ENCODE measurements at places on chromosomes 12 and 14.

GRCh38 chr12:80186727-80187217 is 87.4 kb downstream of the OTOGL start:
- peak; percentile 31 for DNase-seq

GRCh38 chr14:64841121-64841651 is 38.5 kb downstream of the SPTB start:
- no peak for DNase-seq

DNA sequence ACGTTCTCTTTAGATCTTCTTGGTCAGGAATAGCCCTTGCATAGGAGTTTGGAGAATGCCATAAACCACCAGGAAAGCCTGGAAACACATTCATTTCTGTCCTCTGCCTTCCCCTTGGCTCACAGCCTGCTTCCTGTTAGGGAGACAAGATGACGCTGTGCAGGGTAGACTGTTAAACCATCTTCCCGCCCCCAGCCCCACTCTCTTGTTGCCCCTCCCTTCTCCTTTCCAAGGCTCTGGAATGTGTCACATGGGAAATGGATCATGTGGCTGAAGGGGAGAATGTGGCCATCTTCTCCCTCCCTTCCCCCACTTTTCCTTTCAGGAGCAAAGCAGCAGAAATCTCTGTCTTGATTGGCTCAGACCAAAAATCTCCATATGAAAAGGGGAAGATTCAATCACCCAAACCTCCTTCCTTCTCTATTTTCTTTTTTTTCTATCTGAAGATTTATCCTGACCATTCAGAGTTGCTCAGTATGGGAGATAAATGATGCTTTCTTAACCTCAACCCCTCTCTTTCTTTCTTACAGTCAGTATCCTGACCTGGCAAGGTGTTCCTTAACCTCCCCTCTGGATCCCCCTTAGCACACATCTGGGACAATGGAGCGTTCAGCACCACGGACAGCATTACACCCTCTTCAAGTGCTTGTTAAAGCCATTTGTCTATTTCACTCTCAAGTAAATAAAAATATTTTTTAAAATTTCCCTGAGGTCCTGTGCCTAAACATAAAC is 11.4 kb downstream of the GPR19 start:
- no peak for DNase-seq

GRCh38 chr12:128687851-128688250 is 135.9 kb downstream of the SLC15A4 start:
- no peak for DNase-seq

DNA sequence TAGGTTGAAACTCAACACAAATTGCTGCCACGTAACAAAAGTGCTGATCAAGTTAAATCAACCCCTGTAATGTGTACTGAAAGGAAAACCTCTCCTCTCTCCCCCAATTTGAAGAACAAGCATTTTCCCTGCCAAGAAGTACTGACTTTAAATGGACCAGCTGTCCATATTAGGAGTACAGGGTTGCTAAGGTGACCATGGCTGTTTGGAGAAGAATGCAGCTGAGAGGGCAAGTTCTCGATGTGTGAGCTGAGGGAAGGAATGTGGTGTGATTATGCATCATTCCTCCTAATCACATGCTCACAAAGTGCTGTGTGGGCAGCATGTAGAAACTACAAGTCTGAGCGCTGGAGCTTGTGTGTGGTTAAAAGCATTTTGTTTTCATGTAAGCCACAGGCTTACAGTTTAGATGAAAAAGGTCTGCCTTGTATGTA is 50.9 kb upstream of the CCT2 start:
- DNase-seq, result peak; percentile 24

GRCh38 chr12:91007531-91008290 is 2.9 kb upstream of the EPYC start:
- DNase-seq, result no peak

- no peak for DNase-seq
Observed at GRCh38 chr14:55212634-55213033, 21.2 kb upstream of the DLGAP5 start.

- no peak for DNase-seq
Observed at GRCh38 chr14:99239661-99240092, 32.3 kb downstream of the BCL11B start.

DNA sequence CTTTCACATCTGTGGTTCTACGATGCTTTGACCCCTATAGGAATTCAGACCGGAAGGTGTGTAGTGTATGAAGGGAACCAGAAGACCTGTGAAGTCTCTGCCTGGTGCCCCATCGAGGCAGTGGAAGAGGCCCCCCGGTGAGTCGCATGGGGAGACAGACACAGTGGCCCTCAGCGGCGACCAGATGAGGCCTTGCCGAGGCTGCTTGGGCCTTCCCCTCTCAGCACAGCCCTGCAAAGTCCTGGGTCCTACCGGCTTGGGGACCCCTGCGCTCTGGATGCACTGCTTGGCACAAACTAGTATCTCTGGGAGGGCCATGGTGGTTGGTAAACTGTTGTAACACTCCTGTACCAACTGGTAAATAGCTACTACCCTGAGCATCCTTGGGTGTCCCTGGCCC is 29.7 kb downstream of the P2RX7 start:
- no peak for DNase-seq

DNA sequence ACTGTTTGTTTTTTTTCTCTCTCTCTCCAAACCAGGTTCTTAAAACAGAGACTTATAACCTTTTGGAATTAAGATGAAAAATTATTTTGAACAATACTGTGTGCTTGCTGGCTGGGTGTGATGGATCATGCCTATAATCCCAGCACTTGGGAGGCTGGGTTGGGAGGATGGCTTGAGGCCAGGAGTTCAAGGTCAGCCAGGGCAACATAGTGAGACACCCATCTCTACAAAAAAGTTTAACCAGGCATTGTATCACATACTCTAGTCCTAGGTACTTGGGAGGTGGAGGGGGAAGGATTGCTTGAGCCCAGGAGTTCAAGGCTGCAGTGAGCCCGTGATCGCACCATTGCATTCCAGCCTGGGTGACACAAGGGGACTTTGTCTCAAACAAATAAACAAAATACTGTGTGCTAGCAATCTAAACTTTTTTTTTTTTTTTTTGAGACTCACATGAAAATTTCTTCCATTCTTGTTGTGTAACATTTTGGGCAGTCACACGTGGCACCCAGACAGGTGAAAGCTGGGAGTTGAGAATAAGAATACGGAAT is 379.6 kb downstream of the ETNK1 start:
- no peak for DNase-seq

DNA sequence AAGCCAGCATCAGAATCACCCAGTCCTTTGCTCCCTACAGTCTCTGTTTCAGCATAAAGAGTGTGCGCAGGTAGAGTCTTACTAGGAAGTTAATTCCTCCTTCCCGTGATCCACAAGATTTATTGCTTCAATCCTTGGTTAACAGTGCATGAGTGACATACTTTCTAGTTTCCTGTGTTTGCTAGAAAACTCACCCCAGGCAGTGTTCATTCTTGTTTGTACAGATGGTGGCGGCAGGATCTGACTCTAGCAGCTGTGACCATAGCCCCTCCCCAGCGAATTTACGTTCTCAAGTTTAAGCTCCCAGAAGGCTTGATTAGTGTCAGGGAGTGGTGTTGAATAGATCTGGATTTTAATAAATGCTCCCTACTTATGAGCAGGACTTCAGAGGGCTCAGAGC is 75.9 kb upstream of the ANO2 start:
- DNase-seq, result no peak

GRCh38 chr12:16523951-16524331 is 82.0 kb downstream of the LMO3 start:
- no peak for DNase-seq

GRCh38 chr12:61254225-61254624 is 1006.0 kb upstream of the USP15 start:
- DNase-seq, result no peak

DNA sequence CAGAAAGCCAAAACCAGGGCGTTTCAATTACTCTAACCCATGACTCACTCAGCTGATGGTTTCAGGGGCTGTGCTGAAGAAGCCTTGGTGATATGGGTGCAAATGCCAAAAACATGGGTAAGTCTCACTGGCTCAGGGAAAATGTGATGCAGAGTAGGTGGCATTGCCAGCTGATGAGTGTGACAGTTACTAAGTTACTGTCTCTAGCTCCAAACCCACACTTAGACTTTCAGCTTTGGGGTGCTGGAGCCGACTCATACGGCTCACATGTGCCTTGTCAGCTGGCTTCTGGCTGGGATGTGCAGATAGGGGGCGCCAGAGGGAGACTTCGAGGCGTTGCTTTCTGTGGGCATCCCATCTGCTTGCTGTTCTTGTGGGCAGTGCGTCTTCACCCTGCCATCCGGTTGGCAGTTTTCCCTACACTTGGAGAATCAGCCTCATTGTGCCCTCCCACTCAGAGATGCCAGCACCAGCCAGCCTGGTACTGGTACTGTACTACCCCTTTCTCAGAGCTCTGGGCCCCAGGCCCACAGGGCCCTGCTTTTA is 11.1 kb upstream of the KRT7 start:
- peak; percentile 90 for DNase-seq

DNA sequence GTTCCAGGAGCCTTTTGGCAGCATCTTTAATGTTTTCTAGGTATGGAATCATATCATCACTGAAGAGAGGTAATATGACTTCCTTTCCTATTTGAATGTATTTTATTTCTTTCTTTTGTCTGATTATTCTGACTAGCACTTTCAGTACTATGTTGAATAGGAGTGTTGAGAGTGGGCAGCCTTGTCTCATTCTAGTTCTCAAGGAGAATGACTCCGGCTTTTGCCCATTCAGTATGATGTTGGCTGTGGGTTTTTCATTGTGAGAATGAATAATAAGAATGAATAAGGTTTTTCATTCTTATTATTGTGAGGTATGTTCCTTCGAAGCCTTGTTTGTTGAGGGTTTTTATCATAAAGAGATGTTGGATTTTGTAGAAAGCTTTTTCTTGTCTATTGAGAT is 98.9 kb downstream of the GPHN start:
- DNase-seq, result no peak

- DNase-seq, result no peak
Observed at GRCh38 chr12:104482748-104483147, 26.0 kb downstream of the CHST11 start.

DNA sequence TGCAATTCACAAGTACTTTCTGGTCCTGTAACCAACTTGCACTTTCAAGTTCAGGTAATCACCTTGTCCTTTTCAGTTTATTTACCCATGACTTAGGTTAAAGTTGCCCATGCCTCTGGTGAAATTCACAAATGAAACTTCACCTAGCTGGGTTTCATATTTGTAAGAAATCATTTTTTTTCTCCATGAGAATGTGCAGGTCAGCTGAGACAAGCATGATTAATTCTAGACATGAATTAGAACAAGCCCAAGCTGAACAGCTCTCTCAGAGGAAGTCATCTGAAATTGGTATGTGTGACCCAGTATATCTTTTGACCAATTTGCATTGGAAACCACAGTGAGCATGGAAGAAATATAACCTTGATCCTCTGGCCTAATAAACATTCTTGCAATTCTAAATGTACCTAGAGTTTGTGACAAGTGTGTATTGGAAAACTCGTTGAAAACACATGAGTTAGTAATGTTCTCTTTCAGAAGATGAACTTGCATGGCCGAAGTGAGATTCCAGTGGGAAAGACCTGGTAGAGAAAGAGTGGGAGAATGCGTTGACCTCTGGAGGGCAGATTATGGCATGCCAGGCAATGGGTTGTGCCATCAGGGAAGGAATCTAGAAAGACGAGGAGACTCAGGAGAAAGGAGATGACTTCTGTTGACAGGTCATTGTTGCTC is 486.5 kb downstream of the ZFP36L1 start:
- DNase-seq, result no peak

GRCh38 chr12:22803725-22804124 is 178.8 kb downstream of the ETNK1 start:
- DNase-seq, result no peak

GRCh38 chr12:122348505-122348904 is 74.0 kb downstream of the CLIP1 start:
- no peak for DNase-seq

- DNase-seq, result no peak
Observed at GRCh38 chr14:102442241-102443211, 67.0 kb downstream of the ANKRD9 start.

GRCh38 chr14:61712137-61712536 is 16.8 kb downstream of the HIF1A start:
- DNase-seq, result no peak

DNA sequence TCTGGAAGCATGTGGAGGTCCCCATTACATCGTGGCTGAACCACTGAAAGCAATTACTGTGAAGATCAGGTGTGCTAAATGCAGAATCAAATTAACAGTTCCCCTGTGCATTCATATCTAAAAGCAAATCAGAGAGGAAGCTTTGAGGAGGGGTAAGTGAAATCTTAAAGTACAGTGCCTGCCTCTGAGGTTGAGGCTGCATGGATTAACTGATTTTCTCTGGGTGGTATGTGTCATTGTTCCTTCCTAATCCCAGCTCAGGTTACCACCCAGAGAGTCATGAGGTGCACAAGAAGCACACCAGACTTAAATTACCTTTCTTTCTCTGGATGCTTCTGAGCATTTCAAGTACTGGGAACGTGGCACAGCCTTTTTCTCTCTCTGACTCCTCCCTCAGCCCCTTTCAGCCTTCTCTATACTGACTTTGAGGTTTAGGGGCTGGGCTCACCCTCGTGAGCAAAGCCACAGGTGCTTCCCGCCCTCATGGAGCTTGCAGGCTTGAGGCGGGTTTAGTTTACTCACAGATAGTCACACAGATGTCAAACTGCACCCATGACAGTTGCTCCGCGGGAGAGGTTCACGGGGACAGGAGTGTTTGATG is 237.6 kb upstream of the CRY1 start:
- DNase-seq, result peak; percentile 52

DNA sequence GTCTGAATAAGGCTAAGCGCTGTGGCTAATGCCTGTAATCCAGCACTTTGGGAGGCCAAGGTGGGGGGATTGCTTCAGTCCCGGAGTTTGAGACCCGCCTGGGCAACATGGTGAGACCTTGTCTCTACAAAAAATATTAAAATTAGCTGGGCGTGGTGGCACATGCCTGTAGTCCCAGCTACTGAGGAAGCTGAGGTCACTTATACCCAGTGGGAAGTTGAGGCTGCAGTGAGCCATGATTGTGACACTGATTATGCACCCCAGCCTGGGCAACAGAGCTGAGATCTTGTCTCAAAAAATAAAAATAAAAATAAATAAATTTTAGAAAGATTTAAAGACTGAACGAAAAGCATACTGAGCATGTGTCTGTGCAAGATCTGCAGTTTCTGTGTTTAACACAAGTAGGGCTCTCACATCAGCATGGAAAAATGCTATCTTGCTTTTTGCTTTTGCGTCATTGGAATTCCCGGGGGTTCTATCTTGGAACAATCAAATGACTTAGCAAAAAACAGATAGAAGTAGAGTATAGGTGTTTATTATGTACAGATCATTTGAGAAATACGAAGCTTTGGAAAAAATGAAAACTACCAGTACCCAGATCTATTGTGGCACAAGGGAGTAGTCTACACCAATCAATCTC is 161.9 kb downstream of the CAPZA3 start:
- DNase-seq, result no peak

- DNase-seq, result peak; percentile 54
Observed at GRCh38 chr14:70807898-70808415, 1.4 kb downstream of the MAP3K9 start.

- DNase-seq, result no peak
Observed at GRCh38 chr12:26630546-26631027, 202.4 kb downstream of the ITPR2 start.
